Left ventricle myocardium inferior (tissue), 1 donor: ENCODE measurements at places on chromosomes 5 and 9.

- no peak for DNase-seq
Observed at GRCh38 chr9:96620832-96621269, 1.2 kb upstream of the CDC14B start.

DNA sequence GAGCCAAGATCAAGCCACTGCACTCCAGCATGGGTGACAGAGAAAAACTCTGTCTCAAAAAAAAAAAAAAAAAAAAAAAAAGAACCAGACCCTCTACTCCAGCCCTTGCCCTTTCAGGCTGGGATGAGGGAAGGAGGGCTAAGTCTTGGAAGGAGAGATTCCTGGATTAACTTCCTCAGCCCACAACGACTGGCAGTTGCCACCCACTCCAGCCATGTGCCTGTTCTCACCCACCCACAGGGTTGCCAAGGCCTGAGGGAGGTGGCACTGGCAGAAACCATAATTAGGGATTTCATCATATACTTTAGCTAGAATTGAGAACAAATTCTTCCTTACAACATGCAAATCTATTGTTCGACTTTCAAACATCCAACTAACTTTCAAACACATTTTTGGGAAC lies 87.8 kb upstream of the SLC30A5 start:
- DNase-seq, result no peak

- no peak for DNase-seq
Observed at GRCh38 chr9:133834080-133834976, 96.2 kb upstream of the SARDH start.

DNA sequence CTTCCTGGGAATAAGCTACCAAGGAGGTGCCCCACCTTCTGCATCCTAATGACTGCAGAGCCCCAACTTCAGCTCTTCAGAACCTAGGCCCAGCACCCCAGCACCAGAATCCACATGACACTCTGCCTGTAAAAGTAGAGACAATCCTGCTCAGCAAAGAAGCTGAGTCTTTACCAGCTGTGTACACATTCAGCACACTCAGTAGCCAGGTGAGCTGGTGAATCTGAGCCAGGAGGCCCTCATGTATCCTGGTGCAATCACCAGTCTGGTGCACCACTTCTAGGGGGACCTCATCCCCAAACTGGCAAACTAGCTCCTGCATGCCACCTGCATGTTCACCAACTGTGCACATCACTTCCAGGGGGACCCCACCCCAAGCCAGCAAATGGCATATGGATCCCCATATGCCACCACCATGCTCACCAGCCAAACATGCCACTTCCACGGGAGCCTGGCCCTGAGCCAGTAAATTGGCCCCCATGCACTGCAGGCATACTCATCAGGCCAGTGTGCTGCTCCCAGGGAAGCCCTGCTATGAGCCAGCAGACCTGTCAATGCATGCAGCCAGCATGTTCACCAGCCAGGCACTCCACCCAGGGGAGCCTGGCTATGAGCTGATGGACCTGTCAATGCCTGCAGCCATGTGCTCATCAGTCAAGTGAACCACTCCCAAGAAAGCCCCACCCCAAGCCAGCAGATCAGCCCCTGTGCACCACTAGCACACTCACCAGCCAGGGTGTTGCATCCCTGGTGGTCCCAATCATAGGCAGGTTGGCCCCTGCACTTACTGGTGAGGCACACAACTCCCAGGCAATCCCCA lies 15.6 kb upstream of the BTNL9 start:
- no peak for DNase-seq

DNA sequence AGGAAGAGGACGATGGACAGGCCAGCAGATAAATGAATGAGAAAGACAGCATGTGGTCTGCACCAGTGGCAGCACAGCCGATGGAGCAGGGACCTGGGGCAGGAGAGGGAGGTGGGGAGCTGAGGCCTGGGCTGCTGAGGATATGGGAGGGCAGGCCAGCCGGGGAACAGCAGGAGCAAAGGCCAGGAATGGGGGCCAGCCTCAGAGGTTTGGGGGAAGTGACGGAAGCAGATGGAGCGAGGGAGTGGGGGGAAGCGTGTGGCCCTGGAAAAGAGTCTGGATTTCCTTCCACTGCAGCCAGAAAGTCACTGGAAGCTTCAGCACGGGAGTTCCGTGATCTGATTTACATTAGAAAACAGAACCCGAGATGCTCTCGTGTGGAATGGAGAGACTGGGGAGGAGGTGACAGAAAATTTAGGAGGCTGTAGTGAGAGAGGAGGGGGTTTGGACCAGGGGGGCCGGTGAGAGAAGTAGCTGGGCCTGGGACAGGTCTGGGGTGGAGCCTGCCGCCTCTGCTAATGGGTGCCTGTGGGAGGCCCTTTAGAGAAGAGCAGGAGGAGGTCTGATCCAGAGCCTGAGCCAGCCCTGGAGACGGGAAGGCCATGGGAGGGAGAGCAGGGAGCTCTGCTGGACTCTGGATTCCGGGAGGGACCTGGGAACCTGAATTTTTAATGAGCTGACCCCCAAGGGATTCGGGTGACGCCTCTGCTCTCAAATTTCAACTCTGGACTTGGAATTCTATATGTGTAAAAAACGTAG lies 65.4 kb downstream of the TSPAN17 start:
- no peak for DNase-seq

DNA sequence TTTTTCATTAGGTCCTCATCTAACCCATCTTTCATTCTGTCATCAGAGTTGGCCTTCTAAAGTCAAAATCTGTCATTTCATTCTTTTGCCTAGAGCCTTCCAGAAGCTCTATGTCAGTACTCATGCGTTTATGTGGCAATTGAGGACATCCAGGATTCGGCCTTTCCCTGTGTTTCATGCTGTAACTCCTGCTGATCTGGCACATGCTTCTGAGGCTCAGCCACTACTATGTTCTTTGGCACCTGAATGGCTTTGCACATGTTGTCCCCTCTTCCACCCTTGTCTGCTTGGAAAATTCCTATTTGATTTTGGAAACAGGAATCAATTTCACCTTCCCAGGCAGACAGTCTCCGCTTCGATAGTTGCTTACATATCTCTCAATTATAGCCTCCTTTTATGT lies 84.9 kb downstream of the GDNF start:
- DNase-seq, result no peak

DNA sequence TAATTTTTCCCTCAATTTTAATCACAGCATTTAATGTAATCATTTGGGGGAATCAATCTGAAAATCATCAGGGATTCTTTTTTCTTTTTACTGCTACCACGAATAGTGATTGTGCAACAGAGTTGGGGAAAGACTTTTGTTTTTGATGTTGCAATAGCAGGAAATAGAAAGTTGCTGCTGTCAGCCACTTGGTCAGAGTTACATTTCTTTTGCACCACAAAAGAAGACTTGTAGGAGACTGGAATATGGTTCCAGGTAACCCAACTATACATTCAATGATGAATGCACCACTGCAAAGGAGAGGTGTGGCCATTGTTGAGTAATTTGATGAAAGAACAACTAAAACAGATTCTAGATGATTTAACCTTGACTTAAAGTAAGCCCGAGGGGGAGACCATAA lies 46.3 kb upstream of the PALM2AKAP2 start:
- DNase-seq, result no peak

GRCh38 chr5:119355685-119356611 lies at the start of gene TNFAIP8:
TNFAIP8 (plus strand) TSS chr5:119356019; CDS start chr5:119356091, 72 bp downstream.
- DNase-seq, result peak; percentile 62

DNA sequence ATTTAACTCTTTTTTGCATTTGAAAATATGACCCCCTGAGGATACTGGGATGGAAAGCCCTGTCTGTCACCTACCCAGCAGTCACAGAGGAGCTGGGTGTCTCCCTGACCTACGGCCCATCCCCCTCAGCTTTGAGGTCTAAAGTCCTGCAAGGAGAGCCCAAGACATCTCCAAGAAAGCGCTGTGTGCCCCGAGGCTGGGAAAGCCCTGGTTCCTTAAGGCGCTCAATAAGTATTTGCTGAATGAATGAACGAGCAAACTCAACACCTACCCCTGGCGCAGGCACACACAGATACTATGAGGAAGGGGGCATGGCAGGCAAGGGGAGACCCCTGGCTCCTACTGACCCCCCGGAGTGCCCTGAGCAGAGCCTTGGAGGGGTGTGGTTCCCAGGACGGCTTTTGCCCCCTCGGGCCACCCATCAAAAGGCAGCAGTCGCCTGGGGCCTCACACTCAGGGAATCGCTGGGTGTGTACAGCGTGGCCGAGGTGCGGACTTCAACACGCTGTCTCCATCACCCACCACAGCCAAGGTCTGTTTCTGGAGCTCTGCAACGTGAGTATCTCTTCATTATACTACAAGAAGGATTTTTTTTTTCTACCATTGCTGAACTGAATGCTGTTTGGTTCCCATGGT lies 211.6 kb downstream of the ERCC6L2 start:
- DNase-seq, result no peak

- peak; percentile 14 for DNase-seq
Observed at GRCh38 chr5:174563899-174564298, 160.5 kb upstream of the MSX2 start.

- DNase-seq, result no peak
Observed at GRCh38 chr9:27558307-27558706, 15.0 kb downstream of the C9orf72 start.
